ENCODE measurements at places on chromosomes 2 and 18.

DNA sequence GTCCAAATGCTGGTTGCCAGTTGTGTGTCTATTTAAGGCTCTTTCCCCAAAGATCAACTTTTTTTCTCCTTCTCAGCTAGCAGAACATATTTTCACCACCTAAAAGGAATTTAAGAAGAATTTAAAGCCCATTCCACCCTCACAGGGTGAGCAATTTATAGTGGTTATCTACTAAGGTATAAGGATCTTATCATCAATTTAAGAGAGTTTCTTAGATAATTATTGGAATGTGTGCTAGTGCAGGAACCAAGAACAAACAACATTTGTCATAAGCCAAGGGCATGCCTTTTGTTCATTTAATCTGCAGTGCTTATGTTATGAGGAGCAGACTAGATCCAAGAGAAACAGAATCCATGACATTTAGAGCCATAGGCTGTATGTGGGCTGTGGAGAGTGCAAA, 37.2 kb downstream of the NLRC4 start:
- DNase-seq = no peak

- no peak for DNase-seq
These were observed 38.3 kb downstream of the ST3GAL5 start for GRCh38 chr2:85850451-85850850.

GRCh38 chr2:240832205-240832727, 12.2 kb upstream of the KIF1A start:
- DNase-seq = peak; percentile 98

GRCh38 chr2:3453190-3453999, 65.9 kb downstream of the ADI1 start:
- no peak for DNase-seq

- no peak for DNase-seq
These were observed 29.3 kb downstream of the FHOD3 start for GRCh38 chr18:36326771-36327170.

DNA sequence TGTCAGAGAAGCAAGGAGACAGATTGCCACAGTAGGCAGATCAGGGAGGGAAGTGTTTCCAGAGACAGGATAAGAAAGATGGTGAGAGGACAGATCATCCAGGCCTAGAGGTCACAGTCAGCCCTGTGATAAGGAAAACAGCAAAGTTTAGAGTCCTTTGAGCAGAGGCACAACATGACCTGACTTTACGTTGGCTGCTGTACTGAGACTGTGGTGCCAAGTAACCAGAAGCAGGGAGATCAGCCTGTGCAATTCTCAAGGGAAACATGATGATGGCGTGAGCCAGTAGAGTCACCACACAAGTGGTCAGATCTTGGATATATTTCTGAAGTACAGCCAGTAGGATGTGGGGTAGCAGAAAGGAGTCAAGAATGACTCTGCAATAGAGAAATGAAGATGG, 43.7 kb downstream of the SMC6 start:
- DNase-seq = no peak

DNA sequence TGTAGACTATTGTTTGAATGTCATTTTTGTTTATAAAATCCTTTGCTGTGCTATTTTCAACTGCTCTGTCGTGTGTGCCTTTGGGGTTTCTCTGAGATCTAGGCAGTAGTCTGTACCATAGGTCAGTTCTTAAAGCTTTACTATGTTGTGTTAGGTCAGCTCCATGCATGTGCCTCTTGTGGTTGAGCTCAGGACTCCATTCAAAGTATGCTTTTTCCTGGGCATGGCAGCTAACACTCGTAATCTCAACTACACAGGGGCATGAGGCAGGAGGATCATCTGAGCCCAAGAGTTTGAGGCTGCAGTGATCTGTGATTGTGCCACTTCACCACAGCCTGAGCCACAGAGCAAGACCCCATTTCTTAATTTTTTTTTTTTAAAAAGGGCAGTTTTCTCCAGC, 174.4 kb upstream of the SPHKAP start:
- DNase-seq = no peak

- no peak for DNase-seq
These were observed 48.5 kb upstream of the PELI1 start for GRCh38 chr2:64192664-64193105.

- no peak for DNase-seq
These were observed at the start of gene B4GALT6 for GRCh38 chr18:31684279-31685096. Gene B4GALT6 (minus strand): TSS chr18:31684581. CDS start chr18:31684426, 155 bp downstream.

DNA sequence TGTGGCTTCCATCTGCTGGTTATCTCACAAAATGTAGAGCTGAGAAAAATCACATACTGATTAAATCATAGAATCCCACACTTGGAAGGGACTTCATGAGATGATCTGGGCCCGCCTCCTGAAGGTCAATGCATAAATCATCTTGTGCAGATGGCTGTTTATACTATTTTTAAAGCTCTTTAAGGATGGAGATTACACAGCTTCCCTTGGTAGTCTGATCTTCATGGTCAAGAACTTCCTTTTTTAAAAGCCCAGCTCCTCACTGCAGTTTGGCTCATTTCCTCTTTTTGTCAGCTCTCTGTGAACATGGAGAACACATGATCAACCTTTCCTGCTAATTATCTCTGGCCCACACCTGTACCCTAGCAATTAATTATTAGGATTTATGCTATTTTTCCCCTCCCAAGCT, 25.9 kb downstream of the GCG start:
- DNase-seq = no peak

DNA sequence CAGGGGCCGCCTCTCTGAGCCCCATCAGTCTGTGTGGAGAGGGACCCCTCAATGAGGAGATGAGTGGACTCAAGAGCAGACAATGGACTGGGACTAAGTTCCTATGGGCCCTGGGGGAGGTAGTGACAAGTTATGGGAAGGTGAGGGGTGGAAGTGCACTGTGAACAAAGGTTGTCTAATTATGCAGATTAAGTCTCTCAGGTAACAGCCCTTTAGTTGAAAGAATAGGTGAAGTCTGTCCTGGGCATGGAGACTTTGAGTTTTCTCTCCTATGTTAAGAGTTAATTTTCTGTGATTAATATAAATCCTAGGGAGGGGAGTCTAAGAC, 243.8 kb downstream of the FAM210A start:
- no peak for DNase-seq

Data from activated CD8-positive, alpha-beta memory T cell treated with anti-CD3 and anti-CD28 coated beads, Interleukin-2, amount 50 U/mL, for 4 hours (primary cell).